ENCODE measurements at places on chromosomes 12 and 14.
A peak's percentile ranks its signal among the peaks of the same experiment; 100 is the strongest.

DNA sequence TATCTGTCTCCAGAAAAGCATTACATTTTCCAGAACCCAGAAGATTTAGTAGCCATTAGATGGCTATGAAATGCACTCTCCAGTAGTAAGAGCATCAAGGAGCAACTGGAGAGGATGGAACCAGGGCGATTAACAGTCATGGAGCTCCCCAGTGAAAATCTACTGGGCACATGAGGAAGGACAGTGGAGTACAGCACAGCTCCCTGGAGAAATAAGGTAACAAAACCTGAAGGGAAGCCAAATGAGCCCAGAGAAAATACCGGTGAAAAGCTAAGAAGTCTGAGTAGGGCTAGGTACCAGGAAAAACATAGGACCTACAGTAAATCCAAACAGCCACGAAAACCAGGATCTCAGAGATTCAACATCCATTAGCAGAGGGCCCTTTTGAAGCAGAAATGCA is 21.6 kb downstream of the SOX5 start:
- no peak for DNase-seq

DNA sequence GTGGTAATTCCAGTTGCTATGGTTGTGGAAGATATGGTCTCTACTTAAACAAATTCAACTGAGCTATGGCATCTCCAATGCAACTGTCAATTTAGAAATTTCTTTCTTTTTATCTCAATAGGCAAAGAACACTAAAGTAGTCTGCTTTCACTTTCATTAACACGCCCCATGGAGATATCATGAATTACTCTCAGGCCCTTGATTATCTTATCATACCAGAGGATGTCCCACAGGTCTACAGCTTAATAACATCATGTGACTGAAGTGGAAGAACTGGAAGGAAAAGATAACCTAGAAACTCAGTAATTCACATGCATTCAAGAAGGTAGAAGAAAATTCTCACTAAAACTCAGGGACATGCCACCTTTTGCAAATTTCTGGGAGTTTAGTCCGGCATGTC is 114.3 kb downstream of the FLRT2 start:
- no peak for DNase-seq

- peak; percentile 26 for DNase-seq
These were observed 532 bp downstream of the FKBP11 start for GRCh38 chr12:48924617-48925303.

DNA sequence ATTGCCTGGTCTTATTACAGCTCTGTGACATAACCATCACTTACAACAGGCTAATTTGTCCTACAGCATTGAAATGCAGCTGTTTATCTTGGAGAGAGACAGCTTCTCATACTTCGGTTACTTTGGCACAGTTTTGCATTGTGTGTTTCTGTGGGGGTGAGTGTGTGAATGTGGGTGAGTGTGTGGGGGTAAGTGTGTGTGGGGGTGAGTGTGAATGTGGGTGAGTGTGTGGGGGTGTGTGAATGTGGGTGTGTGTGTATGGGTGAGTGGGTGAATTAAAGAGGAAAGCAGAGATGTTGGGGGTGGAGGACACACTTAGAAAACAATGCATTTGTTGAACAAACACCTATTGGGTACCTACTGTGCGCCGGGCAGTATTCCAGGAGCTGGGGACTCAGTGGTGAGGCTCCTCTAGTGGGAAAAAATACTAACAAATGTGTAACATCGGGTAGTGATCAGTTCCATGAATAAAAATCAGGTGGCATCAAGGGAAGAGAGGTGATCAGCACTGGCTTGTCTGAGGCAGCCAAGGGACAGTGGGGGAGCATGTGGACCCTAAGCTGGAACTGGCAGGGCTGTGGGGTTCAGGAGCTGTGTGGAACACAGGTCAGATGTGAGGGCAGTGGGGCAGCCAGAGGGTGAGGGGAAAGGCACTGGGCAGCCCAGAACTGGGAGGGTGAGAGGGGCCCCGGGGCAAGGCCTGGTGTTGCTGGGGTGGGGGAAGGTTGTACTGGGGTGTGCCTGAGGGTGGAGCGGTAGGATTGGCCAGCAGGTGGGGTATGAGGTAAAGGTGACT is 44.1 kb upstream of the AMN start:
- no peak for DNase-seq

DNA sequence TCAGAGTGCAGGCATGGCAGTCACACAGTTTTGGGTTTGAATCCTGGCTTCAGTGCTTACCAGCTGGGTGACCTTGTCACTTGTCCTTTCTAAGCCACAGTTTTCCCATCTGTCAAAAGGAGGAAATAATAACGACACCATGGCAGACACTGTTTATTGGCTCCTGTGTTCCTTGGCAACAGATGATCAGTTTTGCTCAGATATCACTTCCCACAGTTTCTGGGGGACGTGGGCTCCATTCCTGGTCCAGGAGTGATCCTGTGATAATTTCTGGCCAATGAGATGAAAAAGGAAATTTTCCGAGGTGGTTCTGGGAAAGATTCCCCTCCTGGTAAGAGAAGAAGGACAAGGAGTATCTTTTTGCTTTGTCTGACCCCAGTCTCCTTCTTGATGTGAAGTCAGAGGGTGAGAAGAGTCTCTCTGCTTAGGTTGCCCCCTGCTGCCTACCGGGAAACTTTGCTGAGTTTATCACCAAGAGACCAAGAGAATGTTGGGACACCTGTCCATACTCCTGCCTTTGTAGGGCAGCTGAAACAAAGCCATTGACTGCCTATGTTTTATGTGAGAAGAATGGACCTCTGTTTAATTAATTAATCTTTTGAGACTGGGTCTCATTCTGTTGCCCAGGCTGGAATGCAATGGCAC is 178.9 kb upstream of the NRXN3 start:
- no peak for DNase-seq

GRCh38 chr14:102554821-102555819 is 37.3 kb upstream of the RCOR1 start:
- no peak for DNase-seq

DNA sequence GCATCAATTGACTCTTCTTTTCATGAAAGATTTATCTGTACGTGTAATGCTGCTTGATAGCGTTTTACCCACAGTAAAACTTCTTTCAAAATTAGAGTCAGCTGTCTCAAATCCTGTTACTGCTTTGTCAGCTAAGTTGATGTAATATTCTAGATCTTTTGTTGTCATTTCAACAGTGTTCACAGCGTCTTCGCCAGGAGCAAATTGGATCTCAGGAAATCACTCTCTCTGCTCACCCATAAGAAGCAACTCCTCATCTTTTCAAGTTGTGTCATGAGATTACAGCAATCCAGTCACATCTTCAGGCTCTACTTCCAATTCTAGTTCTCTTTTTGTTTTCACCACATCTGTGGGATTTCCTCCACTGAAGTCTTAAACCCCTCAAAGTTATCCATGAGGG is 9.5 kb downstream of the PCNX1 start:
- no peak for DNase-seq

DNA sequence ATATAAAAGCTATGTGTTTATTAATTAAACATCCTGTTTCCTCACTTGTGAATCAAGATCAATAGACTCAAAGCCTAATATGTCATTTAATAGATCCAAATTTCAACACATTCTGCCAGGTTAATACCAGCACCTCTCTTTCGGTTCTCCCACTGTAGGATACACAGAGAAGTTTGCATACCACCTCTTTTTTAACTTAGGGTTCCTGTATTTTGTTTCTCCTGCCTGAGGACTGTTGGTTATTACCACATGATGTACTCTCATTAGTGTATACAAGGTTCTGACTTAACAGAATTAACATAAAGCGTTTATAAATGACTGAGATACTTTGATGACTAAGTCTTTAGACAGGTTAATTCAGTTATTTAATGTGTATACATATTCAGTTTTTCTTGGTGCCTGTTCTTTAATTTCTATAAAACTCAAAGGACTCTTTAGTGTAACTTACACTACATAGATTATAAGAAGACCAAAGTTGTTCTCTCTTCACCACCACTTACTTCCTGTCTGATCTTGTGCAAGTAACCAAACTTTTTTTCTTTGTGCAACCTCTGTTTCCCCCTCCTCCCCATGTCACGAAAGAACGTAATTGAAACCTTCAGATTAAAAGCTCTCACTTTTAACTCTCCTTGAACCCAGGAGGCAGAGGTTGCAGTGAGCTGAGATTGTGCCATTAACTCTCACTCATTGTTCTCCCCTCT is 89.8 kb upstream of the DNM1L start:
- DNase-seq: no peak

DNA sequence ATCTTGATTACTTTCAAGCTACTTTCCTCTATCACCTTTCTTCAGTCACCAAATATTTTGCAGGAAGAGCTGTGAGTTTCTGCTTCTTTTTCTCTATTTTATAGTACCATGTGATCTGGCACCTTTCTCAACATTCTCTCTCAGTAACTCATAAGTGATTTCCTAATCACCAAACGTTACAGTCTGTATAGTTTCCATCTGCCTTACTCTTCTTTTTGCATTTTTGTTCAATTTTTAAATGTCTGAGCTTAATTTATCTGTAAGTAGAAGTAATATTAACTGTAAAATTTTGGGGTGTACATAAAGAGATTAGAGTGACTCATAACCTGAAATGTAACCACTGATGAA is 422.1 kb upstream of the SYT1 start:
- no peak for DNase-seq

DNA sequence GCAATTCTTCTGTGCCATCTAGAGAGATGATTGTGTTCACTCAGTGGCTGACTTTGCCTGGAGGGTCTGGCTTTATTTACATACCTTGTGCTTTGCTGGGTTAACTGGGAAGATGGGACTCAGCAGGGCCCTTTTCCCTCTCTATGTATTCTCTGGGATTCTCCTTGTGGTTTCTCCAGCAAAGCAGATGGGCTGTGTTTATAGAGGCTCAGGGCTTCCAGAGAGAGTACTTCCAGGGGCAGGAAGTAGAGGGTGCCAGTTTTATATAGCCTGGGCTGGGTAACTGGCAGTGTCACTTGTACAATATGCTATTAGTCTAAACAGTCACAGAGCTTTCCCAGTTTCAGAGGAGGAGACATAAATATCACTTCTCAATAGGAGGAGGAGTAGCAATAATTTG is 509.9 kb downstream of the DIO2 start:
- no peak for DNase-seq

DNA sequence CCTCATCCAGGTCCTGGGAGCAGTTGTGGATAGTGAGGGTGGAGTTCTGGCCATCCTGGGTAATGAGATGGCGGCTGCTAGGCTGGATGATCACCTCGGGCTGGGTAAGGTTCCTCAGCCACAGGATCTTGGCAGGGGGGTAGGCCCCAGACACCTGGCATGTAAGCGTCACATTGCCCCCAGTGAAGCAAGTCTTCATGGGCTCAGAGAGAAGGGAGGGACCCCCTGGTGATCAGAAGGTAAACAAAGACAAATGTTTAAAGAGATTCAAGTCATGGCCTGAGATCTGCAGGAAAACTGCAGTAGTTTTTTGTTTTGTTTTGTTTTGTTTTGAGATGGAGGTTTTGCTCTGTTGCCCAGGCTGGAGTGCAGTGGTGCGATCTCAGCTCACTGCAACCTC is 12.8 kb upstream of the WSB2 start:
- no peak for DNase-seq

DNA sequence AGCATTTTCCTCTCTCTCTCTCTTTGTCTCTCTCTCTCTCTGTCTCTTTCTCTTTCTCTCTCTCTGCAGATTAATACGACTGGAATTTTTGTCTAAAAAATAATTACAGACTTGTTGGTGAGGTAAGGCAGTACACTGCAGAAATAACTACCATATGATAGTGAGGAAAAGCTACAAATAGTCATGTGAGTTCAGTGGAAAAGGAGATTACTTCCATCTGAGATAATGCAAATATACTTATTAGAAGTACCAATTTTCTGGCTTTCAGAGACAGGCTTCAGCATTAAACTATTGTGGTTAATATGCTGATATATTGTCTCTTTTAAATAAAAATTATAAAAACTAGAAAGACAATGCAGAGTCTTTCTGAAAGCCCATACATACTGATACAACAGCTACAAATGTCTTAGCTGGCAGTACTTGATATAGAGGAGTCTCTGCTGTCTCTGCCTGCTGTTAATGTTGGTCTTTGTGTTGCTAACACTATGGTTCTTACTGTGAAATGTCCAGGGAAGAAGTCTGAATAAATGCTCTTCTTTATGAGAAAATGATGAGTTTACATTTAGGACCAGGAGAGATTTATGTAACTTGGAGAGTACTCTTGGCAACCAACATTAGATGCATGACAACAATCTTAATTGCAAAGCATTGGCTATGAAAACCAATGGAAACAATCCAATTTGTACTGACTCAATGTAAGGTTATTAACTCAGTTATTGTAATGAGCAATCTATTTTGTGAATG is 167.0 kb downstream of the LRFN5 start:
- no peak for DNase-seq

- DNase-seq: peak; percentile 12
These were observed 890 bp downstream of the SPTLC2 start for GRCh38 chr14:77615361-77616132.

DNA sequence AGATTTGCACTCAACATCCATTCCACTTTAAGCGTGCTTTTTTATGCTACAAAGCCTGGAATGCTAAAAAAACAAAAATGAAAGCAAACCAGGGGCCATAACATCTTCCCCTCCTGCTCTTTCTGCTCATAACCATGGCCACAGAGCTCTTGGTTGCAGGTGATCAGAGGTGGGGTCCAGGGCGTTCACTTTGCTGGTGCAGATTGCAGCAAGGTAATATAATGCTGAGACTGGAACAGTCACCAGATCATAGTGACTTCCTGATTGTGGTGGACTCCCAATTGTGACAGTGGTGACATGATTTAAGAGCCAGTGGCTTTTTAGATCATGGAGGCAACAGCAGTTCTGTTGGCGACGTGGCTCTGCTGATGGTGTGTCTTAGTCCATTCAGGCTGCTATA is 115.0 kb upstream of the CPM start:
- no peak for DNase-seq

GRCh38 chr12:115824936-115825602 is 452.4 kb downstream of the MED13L start:
- no peak for DNase-seq

DNA sequence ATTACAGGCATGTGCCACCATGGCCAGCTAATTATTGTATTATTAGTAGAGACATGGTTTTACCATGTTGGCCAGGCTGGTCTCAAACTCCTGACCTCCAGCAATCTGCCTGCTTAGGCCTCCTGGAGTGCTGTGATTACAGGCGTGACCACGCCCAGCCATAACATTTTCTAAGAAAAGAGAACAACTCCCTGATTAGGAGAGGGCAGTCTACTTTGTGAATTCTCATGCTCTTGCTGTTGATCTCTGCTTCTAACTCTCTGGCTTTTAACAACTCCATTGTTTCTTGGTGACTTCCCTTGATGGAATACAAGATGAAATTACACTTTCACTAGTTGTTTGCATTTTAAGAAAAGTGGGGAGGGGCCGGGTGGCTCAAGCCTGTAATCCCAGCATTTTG is 33.6 kb downstream of the SSH1 start:
- no peak for DNase-seq

GRCh38 chr12:54229624-54230212 is 40.9 kb upstream of the SMUG1 start:
- no peak for DNase-seq

DNA sequence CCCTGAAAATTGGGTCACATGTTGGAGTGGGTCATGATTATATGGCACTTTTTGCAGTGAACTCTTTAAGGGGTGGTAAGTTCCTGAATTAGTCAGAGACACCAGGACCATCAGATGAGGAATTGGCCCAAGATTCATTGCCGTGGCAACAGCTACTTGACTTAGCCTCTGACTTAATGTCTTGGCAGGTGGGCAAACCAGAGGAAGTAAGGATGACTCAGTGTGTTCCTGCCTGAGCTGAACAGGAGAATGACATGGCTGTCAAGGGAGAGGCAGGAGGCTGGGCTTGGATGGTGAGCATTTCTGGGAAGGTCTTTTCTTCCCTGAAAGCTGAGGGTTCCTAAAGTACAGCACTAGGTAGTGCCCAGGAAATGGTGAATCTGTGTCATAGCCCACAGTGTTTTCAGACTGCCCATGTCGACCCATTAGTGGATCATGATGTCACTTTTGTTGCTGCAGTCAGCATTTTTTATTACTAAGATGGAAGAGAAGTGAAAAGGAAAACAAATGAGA is 170.1 kb upstream of the PWP1 start:
- DNase-seq: peak; percentile 37
